ENCODE measurements at places on chromosomes 1 and 21. TPM values are rescaled to one million over a fixed set of nuclear protein-coding genes. Genes with fewer than 3 reads are reported as not detected.

DNA sequence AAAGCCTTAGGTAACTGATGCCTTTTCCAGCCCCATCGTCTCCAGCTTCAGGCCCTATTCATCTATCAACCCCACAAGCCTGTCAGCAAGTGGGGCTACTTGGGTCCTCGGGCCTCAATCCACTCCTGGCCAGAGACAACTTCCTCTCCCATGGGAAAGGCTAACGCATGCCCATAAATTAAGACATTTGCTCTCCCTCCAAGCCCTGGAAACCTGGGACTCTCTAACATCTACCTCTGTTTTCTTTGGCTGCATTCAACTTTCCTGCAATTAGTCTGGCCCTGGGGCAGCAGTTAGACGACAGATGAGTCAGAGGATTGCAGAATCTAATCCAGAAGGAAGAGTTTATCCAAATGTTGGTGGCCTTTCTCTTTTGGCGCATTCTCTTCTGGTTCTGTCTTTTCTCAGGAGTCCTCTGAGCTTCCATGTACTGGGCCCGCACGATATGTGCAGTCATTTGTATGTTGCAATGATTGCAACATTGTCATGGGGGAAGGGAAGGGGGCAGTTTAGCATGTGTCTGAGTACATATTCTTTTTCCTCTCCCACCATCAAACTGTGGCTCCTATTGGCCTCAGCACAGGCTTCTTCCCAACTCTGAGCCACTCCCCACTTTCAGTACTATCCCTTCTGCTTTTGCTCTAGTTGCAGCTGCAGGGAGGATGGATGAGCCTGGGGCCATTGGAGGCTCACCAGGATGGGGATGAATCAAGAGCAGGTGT lies 54.4 kb downstream of the NAV1 start:
- DNase-seq, result no peak

The TNFRSF18 gene
- 3.2 TPM for total RNA-seq

DNA sequence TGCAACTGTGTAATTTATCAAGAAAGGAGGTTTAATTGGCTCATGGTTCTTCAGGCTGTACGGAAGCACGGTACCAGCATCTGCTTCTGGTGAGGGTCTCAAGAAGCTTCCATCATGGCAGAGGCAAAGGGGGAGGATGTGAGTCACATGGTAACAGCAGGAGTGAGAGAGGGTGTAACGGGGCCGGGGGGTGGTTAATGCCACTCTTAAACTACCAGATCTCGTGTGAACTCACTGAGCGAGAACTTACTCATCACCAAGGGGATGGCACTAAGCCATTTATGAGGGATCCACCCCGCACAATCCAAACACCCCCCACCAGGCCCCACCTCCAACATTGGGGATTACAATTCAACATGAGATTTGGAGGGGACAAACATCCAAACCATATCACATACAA lies 21.0 kb upstream of the IFFO2 start:
- DNase-seq, result no peak

The E2F2 gene
- 11.5 TPM for total RNA-seq

GRCh38 chr1:26075421-26076144 lies 8.2 kb upstream of the TRIM63 start:
- DNase-seq, result no peak

The WNT4 gene
- 1.6 TPM for total RNA-seq

The CELA2B gene
- not detected for total RNA-seq
